ENCODE measurements at places on chromosomes 7 and 10.

DNA sequence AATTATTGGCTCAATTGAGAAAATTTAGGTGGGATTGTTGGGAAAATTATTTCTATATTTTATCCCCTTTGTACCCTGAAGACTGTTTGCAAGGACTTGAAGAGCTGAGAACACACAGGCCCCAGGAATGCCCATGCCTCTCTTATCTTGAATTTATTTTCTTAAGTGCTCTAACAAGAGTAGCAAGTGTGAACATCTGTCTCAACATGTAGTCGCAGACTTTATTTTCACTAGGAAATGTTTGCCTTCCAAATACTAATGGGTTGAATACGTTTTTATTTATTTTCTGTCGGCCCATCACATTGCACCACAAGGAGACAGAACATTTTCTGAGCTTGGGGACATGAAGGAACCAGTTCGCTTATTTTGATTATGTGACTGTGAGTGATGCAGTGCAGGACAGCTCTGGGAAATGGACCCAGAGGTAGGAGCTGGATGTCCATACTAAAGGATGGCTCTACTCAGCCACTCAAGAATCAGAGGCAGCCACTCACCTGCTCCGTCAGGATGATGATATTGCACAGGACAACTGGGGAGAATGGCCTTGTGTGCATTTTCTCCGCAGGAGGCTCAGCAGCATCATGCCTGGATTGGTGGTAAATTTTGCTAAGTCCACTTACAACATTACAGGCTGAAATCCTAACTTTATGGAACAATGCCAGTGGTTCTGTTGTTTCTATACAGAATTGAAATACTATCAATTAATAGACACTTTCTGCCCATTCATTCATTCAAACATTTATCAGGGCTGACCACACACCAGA, 332.7 kb downstream of the FGFR2 start:
- no peak for DNase-seq

- DNase-seq: no peak
Measured at GRCh38 chr10:18010050-18010449, 58.3 kb downstream of the SLC39A12 start.

- no peak for DNase-seq
Measured at GRCh38 chr10:6301488-6302075, 98.8 kb downstream of the PFKFB3 start.

DNA sequence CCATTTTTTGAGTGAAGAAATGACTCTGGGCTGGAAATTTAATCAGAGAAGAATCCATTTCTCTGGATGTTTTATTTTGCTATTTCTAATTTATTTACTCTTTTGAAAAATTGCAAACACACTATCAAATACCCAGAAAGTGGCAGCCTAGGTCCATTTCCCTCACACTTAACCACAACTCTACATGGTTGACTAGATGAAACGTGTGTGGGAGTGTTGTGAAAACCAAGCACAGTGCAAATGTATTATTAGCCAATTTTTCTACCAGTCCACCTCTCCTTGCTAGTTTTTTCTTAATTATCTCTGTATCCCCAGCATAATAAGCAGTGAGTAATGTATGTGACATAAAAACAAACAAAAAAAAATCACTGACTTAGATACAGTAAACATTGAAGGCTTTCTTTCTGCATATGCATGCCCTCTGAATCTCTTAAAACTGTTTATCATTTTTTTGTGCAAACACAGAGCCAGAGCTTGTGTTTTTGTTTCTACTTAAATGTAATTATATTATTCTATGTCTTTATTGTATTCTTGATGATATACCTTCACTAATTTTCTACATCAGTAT, 30.9 kb downstream of the SCIN start:
- DNase-seq: no peak

- DNase-seq: no peak
Measured at GRCh38 chr10:22629126-22629525, 85.3 kb downstream of the PIP4K2A start.

DNA sequence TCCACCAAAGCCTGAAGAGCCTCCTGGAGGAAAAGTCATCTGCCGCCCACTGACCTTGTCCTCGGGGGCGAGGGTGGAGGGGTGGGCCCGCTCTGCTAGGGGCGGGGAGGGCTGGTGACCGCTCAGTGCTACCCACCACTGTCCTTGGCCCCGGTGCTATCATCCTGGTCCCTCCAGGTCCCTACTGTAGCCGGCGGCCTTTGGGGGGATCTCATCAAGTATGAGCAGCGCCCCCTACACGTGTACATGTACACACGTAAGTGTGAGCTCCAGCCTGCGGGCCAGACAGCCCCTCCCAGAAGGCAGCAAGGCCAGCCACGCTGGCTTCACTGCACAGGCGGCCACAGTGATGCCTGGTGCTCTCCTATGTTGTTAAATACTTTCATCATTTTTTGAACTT, 19.6 kb downstream of the TTYH3 start:
- DNase-seq: no peak

- DNase-seq: no peak
Measured at GRCh38 chr10:112213098-112213823, 29.7 kb upstream of the GPAM start.

- DNase-seq: no peak
Measured at GRCh38 chr7:9083837-9084236, 650.4 kb downstream of the NXPH1 start.

- no peak for DNase-seq
Measured at GRCh38 chr10:64011912-64012714, 490.9 kb downstream of the REEP3 start.

DNA sequence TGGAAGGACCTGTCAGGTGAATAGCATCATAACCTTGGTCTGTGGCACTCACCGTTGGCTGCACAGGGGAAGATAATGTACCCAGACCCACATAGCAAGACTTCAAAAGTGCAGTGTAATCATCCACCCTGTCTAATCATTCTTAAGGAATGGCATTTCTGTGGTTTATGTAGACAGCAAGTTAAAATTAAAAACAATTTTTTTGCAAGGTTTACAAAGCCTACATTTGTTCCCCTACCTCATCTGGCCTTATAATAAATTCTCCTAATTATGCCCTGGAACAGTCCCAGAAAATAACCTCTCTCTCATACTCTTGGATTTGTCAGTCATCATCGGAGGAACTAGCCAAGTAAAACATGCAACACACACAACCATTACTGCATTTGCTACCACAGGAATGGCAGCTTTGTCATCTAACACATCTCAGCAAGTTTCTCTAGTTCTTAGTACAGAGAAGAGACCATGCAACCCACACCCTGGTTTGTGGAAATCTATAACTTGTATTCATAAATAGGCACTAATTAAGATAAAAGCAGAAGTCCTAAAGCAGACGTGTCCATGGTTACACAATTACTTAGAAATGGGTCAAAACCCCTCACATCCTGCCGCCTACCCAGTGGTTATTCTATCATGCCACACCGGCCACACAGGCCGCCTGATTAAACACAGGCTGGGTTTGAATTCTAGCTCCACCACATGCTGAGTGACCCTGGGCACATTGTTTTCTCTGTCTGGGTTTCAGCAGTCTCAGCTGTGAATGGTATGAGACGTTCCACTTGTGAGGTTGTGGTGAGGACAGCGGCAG, 19.1 kb downstream of the ABLIM1 start:
- DNase-seq: no peak

GRCh38 chr10:126016882-126017281, 120.5 kb downstream of the FANK1 start:
- DNase-seq: no peak

GRCh38 chr10:110534571-110534970, 32.9 kb upstream of the SMC3 start:
- no peak for DNase-seq

DNA sequence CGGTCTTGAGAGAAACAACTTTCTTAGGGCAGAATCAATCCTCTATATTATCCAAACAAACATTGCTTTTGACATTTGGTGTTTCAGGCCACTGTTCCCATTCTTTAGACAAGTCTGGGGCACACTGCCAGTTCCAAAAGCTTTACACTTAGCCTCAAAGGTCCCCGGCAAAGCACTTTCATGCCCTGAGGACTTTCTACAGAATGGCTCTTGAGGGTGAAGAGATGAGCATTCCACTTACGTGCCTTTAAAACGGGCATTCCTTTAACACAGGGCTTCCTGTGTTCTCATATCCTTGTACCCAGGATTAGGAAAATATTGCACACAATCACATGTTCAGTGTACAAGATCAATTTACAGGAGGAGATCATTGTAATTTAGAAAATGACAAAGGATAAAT, 13.1 kb upstream of the TMEM213 start:
- DNase-seq: no peak

DNA sequence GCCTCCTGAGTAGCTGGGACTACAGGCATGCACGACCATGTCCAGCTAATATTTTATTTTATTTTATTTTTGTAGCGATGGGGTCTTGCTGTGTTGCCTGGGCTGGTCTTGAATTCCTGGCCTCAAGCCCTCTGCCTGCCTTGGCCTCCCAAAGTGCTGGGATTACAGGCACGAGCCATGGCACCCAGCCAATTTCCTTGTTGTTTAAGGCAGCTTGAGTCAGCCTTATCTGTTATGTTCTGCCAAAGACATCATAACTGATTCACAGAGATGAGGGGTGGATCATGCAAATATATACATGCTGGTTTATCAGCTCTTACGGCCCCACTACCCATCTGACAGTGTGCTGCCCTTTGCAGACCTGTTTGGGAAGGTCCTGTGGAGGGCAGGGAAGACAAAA, 826.7 kb downstream of the TYW1 start:
- DNase-seq: no peak

DNA sequence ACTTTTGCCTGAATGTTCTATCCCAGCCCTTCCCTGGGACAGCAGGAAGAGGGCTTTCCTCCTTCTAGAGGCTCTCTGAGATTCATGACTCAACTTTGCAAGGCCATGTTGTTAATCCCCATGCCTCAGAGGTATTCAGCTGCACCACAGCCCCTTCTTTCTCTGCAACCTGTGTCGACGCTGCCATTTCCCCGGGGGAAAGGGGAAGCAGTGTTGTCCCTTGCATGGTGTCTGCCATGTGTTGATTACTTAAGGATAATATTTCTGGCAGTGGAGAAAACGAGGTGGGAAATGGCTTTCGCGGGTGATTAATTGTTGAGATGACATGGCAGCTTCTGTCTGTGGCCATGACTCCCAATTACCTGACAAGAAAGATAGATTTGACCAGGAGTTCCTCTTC, 133.1 kb downstream of the SORCS3 start:
- no peak for DNase-seq

DNA sequence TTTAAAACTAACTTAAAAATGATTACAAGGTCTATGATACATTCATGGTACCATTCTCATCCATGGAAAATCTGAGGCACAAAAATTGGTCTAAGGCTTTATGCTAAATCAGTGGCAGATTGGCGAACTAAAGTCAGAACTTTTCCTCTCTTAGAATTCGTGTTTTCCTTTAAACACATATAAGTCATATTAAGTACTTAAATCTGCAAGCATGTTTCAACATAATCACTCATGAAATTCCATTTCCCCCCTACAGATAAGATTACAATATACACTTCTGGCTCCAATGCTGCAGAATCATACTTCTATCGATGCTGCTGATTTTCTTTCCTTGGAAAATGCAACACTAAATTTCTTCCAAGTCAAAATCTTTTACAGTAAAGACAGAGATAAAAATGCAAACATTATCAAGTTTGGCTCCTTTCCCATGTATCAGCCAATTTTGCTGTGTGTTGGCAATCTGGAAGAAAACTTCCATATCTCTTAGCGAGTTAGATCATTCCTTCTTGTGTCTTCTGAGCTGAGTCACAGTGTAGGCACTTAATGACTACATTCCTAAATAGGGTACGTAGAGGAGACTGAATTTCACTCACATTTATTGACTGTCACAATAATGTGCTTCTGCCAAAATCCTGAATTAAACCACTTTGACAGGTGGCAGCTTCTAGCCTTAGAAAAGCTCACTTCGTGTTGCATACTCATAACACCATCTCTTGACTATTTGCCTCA, 76.4 kb upstream of the LRRC17 start:
- no peak for DNase-seq

- no peak for DNase-seq
Measured at GRCh38 chr10:86401588-86402282, 35.1 kb upstream of the GRID1 start.

GRCh38 chr10:27642023-27642589, 103.5 kb downstream of the MKX start:
- DNase-seq: no peak
